ENCODE measurements at places on chromosomes 5 and 9.

DNA sequence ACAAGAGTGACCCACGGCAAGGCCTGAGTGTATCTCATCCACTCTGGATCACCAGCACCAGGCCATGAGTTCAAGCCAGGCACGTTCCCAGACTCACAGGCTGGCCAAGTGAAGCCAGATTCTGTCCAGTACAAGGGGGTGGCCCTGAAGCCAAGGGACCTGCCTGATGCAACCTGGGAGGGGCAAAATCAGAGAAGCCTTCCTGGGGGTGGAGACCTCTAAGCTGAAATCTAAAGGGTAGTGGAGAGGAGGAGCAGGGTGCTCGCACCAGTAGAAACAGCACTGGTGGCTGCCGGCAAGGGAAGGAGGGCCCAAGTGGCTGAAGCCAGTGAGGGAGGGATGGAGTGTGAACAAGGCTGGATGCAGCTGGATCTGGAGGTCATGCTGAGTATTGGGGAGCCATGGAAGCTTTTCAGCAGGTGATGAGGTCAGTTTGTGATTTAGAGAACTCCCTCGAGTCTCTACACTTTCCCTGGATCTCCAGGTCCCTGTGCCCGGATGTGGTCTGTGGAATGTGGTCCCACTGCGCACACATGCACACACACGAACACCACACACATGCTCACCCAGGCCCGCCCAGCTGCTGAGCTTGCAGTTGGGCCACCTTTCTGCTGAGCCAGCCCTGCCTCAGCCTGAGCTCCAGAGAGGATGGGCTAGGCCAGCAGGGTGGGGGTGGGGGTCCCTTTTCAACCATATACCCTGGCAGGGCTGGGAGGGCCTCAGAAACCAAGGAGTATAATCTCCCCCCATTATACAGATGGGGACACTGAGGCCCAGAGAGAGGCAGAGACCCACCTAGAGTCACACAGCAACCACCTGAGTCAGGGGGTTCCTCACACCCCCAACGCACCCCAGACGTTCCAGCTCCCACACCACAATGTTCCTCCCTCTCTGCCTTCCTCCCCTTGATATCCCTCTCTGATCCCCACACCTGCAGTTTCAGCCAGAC, 1.6 kb downstream of the PIP5KL1 start:
- DNase-seq = no peak

DNA sequence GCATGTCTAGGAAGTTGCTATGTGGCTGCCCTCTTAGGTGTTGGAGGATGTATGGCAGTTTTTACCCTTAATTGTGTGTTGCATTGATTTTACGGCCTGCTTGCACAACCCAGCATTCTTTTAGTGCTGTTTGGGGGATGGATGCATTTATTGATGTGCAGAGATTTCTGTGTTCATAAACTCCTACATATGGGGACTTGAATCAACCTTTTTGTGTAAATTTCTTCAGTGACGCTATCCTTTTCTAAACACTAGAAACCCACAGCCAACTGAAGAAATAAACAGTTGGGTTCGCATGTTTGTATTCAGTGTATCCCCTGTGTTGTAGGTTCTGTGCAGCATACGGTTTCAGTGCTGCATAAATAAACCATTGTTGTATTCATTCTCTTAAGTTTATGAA, 263.7 kb downstream of the RASEF start:
- no peak for DNase-seq

GRCh38 chr5:56476487-56476856, 243.3 kb upstream of the ANKRD55 start:
- no peak for DNase-seq

- DNase-seq = no peak
Measured at GRCh38 chr9:70789086-70789485, 332.3 kb downstream of the TRPM3 start.

Data from NCI-H69 (cell line).